Right atrium auricular region (tissue), 2 donors: ENCODE measurements at places on chromosomes 12 and 14. TPM values are rescaled to one million over a fixed set of nuclear protein-coding genes. Genes with fewer than 3 reads are reported as not detected.

- no peak overlapping the region for H3K4me3 ChIP-seq
- no peaks in the 10 kb centered on the region for H3K27me3 ChIP-seq
- H3K4me1 ChIP-seq: peaks cover 10% of the 10 kb centered on the region
- no peaks in the 10 kb centered on the region for H3K36me3 ChIP-seq
Measured at GRCh38 chr14:63268771-63269170, 50.0 kb downstream of the GPHB5 start.

DNA sequence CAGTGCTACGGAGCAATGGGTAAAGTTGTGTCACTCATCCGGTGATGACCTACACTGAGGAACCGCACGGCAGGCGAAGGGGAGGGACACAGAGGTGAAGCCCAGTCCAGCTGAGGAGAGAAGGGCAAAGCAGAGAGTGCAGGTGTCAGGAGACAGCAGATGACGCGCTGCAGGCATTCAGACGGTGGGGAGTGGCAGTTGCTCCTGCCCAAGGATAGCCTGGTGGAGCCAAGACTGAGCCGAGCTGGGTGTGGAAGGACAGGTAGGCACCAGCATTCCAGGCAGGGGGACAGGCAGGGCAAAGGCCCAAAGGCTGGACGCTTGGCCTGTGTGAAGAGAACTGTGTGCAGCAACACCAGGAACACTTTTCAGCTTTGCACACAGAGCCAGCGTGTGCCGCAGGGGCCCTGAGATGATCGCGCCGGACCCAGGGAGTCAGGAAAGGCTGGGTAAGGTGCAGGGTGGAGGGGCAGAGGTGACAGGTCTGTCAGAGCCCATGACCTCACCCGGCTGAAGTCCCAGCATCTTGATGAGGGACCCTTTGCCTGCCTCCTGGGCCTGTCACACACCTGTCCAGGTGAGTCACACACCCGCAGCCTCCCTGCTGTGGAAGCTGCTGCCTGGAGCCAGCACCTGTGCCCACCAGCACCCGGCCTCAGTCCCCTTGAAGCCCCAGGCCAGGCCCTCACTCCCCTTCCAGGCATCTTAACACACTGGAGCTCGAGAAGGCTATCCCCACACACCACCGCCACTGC, 48.4 kb downstream of the TSPAN11 start:
- H3K27ac ChIP-seq: no peak overlapping the region
- no peaks in the 10 kb centered on the region for H3K36me3 ChIP-seq
- peaks cover 41% of the 10 kb centered on the region for H3K4me1 ChIP-seq
- no peak for DNase-seq
- H3K4me3 ChIP-seq: no peak overlapping the region
- H3K27me3 ChIP-seq: no peaks in the 10 kb centered on the region

DNA sequence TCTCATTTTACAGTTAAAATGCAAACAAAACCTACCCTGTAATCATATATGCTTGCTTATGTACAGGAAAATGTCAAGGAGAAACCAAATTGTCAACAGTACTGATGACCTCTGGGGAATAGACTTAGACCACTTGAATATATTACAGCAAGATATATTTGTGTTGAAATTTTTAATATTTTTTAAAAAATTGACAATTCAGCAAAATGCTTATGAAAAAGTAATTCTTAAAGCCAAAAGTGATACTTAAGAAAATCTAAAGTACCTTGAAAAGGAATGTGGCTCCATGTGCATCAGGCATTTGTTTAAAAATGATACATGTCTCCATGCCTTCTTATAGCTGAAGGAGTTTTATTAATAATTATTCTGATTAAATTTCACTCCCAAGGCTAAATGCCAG, 49.2 kb downstream of the PTPN21 start:
- no peak overlapping the region for H3K27ac ChIP-seq
- no peak overlapping the region for H3K4me3 ChIP-seq
- no peak for DNase-seq
- H3K4me1 ChIP-seq: no peaks in the 10 kb centered on the region
- peaks cover 52% of the 10 kb centered on the region for H3K36me3 ChIP-seq

DNA sequence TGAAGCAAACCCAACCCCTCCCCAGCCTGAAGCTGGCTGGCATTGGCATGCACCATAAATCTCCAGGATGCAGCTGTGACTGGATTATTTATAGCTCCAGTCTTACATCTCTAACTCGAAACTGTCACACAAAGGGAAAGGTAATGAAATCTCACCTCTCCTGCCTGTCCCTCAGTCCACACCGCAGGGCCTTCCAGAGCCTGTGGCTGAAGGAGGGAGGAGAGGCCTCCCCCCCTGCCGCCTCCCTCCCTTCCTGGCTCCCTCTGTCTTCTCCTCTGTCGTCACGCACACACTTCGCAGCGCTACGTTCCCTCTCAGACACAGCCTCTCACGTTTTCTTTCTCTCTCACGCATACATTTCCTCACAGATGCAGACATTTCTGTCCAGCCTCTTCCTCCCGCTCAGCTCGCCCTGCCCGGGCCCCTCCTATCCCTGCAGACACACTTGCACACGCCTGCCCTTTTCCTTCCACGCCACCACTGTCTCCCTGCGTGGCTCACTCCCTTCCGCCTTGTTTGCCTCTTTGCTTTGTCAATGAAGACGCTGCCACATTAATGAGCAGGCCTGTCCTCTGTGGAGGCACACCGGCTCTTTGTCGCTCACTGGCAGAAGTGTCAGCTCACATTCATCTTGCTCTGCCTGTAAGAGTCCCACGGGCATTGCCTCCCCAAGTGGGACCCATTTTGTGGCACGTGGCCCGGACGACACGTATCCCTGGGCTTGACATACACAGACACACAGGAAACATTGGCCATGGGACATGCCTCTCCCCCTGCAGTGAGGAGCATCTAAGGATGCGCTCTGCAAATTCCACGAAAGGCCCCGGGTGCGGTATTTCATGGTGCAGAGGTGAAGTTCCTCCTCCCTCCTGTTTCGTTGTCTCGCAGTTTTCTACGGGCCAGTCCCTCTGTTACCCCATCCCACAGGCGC, 27.9 kb downstream of the IRF2BPL start:
- peak overlapping the region; percentile 32 for H3K4me3 ChIP-seq
- H3K27me3 ChIP-seq: no peaks in the 10 kb centered on the region
- H3K4me1 ChIP-seq: no peaks in the 10 kb centered on the region
- no peak for DNase-seq
- H3K27ac ChIP-seq: no peak overlapping the region

CLEC1B gene
- not detected for total RNA-seq

KRT3 gene
- not detected for total RNA-seq

CYP27B1 gene
- total RNA-seq: 0.28 TPM

TCL1B gene
- total RNA-seq: not detected
